Neural progenitor cell (in vitro differentiated cells): ENCODE measurements at places on chromosomes 7 and 10.

DNA sequence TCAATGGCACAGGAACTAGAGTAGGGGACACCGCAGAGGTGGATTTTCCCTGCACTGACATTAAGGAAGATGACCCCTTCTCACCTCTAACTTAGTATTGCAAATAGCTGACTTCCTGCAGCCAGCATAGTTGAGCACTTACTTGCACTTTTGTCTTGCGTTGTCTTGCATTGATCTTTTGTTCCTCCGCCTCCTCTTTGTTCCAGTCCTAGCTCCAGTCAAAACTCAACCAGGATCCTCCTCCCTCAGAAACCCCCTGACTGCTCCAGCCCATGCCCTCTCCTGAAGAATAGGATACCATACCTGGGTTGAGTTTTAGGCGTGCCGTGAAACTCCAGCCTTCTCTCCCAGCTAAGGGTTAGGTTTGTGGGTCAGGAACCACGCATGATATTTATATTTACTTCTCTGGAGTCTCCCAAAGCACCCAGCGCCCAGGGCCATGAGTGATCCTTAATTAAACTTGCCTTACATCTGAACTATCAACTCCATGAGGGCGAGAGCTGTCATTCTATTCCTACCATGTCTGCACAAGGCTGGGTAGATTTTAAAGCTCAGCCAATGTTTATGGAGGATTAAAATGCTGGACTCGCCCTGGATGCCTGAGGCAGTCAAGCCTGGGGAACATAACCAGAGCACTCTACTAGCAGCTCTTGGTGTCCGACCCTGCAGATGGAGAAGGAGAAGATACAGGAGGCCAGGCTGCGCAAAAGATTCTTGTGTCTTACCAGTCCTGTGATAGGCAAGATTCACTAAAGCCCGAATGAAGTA is 14.1 kb downstream of the ZNF467 start:
- DNase-seq: no peak

- peak; percentile 18 for DNase-seq
Observed at GRCh38 chr10:93916257-93917063, 22.7 kb downstream of the SLC35G1 start.

GRCh38 chr10:100508691-100509150 is 10.9 kb downstream of the SEC31B start:
- DNase-seq: peak; percentile 81

GRCh38 chr7:49479936-49480544 is 293.4 kb upstream of the VWC2 start:
- no peak for DNase-seq

DNA sequence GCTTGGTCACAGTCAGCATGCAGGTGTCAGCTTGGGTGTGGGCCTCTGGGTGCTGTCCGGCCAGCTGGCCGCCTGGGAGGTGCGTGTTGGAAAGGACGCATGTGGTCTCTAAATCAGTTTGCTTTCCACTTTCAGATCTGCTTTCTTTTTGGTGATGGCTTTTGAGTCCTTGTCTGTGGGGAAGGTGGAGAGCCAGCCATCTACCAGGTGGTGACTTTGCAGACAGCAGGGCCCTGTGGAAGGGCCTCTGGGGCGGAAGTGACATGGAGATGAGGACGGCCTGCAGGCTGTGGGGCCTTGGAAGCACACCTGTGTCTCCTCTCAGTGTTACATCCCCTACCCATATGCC is 59.4 kb downstream of the WDR37 start:
- DNase-seq: no peak

DNA sequence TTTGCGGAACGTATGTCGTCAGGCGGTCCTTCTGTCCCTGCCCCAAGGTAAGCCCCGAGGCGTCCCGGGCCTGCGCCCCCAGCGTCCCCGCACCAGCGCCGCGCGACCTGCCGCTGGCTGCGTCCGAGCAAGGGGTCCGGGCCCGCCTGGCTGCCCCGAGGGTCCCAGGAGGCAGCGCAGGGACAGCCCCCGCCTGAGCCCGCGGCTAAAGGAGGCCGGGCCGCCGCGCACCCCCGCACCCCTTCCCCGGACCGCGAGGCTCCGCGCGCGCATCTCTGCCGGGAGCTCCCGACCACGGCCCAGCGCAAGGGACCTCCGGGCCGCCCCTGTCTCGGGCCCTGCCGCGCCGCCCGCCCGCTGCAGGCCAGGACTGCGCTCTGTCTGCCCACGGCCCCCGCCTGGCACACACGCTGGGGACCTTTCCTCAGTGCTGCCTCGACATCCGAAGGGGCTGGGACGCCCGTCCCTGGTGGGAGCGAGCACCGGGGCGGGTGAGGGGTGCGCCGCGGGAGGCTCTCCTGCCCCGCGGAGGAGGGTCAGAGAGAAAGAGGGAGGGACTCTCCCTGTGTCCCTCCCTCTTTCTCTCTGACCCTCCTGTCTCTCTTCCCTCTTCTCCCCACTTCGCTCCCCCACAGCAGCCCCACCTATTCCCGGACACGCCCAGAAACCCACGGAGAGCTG is 25.0 kb downstream of the SHH start:
- peak; percentile 56 for DNase-seq

DNA sequence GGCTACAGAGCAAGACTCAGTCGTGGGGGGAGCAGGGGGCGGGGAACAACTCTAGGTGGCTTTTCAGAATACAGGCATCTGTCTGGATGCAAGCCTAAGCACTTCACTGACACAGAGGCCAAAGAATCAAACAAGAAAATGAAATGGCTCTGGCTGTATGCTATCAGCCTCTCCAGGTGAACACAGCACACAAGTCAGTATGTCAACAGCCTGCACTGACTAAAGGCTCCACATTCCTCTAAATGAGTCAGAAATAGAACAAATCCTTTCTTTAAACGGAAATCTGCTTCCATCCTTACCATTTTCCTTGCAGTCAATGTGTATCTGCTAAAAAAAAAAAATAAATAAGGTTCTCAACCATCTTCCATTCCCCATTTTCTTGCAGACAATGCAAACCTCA is 88.3 kb downstream of the ARMH3 start:
- no peak for DNase-seq

DNA sequence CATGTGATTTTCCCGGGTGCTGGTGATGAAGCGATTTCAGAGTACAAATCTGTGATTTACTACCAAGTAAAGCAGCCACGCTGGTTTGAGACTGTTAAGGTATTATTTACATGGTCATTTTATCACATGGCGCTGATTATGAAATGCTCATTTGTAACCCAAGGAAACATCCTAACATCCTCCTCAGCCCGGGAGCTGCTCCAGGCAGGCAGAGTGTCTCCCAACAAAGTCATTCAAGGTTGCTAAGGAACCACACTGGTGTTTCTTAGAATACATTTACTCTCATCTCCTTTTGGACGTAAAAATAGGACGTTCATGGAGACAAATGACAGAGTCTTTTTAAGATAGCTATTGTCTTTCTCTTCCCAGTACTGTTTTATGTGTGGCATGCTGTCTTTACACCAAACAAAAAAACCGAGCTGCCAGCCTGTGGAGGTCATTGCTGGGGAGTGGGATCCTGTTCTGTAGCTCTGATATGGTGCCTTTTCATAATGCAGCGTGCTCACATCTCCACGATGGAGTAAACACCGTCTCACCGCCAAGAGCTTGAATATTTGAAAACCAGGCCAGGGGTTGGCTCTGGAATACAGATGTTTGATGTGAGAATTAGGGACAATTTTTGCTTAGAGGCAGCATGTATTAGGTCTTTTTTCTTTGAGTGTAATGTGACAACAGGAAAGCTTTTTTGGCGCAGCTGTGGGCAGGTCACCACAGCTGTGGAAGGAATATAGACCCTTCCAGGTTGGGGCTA is 119.6 kb downstream of the DOCK1 start:
- DNase-seq: no peak

GRCh38 chr10:91824076-91824475 is 25.9 kb downstream of the TNKS2 start:
- DNase-seq: no peak

- DNase-seq: no peak
Observed at GRCh38 chr10:23326544-23327307, 17.9 kb downstream of the C10orf67 start.

DNA sequence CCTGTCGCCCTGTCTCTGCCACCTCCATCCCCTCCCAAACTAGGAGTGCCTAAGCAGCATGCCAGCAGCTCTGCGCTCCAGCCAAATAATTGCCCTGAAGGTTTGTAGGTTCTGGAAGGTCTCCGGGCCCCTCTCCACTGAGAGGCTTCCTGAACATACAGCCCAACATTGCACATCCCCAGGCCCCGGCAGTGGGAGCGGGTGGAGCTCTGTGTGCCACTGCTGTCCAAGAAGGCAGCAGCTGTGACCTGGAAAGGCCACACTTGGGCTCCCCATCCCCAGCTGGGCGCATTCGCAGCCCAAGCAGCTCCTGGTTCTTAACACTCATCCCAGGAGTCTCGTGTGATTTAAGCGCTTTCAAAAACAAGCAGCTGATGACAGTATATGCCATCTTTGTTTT is 95.7 kb downstream of the COL13A1 start:
- DNase-seq: no peak

DNA sequence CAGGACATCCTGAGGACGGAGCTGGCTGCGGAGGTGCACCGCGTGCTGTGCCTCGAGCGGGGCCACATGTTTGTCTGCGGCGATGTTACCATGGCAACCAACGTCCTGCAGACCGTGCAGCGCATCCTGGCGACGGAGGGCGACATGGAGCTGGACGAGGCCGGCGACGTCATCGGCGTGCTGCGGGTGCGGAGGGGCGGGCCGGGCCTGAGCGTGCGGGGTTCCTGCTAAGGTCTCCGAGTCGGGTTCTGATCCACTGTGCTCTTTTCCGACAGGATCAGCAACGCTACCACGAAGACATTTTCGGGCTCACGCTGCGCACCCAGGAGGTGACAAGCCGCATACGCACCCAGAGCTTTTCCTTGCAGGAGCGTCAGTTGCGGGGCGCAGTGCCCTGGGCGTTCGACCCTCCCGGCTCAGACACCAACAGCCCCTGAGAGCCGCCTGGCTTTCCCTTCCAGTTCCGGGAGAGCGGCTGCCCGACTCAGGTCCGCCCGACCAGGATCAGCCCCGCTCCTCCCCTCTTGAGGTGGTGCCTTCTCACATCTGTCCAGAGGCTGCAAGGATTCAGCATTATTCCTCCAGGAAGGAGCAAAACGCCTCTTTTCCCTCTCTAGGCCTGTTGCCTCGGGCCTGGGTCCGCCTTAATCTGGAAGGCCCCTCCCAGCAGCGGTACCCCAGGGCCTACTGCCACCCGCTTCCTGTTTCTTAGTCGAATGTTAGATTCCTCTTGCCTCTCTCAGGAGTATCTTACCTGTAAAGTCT is 10.4 kb downstream of the ATG9B start:
- peak; percentile 97 for DNase-seq

- DNase-seq: no peak
Observed at GRCh38 chr7:157211690-157212089, 73.0 kb downstream of the UBE3C start.

GRCh38 chr7:620885-621284 is 101.2 kb upstream of the PDGFA start:
- no peak for DNase-seq

- no peak for DNase-seq
Observed at GRCh38 chr10:15485684-15486316, 114.7 kb upstream of the FAM171A1 start.

GRCh38 chr7:36749282-36749960 is 25.1 kb upstream of the AOAH start:
- DNase-seq: no peak
